ENCODE measurements at places on chromosomes 12 and 14.

DNA sequence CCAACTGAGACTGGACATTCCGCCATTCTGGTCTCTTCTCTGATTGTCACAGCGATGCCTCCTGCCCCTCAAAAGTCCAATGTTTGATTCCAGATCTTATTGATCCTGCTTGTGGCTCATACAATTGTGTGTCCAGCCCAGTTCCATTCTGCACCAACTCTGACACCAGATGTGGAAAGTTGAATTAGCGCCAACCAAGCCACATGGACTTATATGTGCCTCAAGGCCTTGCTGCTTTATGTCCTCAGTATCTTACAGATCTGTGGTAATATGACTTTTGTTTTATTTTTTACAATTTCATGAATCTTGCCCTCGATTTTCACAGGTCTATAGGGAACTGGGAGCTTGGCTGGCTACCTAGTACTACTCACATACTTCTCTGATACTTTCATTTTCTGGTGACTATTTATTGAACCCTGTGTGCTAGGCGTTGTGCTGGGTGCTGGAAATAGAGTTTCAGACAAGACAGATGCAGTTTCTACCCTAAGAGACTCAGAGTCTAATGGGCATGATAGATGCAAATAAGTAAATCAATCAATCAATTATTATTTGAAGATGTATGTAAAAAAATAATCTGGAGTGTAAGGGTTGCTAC lies 472.0 kb downstream of the TMTC2 start:
- DNase-seq: no peak

DNA sequence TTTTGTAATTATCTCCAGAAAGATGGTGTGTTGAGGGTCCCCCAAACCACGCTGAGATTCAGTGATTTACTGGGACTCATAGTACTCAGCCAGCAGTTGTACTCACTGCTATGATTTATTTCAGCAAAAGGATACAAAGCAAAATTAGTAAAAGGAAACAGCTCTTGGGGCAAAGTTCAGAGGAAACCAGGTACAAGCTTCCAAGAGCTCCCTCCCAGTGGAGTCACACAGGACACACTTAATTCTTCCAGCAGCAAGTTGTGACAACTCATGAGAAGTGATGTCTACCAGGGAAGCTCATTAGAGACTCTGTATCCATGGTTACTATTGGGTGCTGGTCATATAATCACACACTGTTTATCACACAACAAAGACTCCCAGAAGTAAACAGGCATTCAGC lies 38.7 kb downstream of the TTC8 start:
- no peak for DNase-seq

GRCh38 chr12:117485984-117486839 lies 124.8 kb upstream of the NOS1 start:
- no peak for DNase-seq

DNA sequence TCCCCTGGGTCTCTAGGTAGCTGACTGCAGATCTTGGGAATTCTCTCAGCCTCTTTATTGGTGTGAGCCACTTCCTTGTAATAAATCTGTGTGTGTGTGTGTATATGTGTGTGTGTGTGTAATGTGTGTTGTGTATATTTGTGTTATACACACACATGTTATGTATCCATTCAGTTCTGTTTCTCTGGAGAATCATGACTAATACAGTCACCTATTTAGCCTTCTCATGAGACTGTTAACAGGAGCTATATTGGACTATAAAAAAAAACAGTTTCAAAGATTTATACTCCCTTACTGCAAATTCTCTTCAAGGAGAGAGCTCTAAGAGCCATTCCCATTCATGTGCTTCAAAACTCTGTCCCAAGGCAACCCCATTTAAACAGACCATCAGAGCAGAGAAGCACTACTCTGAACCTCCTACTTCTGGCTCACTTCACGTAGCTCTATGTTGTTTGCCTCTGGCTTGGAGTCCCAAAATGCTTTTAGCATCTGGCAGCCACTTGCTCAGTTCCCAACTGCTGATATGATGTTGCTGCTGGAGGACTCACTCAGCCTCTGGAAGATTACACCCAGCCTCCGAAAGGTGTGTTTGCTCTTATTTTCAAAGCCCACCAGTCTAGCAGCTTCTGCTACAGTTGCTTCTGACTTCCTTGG lies 48.7 kb upstream of the KITLG start:
- DNase-seq: no peak

DNA sequence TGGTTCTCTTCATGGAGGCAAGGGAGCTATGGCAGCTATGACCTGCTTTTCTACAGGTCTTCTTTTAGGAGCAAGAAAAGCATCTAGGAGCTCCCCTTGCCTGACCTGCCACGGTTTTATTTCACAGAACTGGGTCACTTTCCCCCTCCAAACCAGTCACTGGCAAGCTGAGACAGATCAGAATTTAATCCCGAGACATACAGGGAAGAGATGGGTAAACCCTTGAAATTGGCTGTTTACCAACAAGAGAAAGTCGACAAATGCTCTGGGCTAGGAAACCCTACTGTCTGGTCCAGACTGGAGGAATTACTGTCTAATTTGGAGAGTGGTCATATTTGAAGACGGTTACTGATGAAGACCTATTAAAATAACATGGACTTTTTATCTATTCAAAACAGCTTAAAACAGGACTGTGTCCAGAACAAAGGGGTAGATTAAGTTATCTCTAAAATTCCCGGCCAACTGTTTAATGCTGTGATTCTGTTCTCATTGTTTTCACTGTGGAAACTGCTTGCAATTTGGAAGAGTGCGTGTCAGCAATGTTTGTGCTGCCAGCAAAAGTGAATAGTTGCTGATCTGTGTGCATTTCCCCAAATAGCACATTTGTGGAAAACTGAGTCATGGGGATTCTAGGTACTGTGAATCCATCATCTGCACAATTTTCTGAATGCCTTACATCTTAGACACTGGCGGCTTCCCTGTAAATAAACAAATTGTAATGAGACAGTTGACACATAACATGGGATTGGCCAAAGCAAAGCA lies 73.4 kb upstream of the EEA1 start:
- DNase-seq: no peak

DNA sequence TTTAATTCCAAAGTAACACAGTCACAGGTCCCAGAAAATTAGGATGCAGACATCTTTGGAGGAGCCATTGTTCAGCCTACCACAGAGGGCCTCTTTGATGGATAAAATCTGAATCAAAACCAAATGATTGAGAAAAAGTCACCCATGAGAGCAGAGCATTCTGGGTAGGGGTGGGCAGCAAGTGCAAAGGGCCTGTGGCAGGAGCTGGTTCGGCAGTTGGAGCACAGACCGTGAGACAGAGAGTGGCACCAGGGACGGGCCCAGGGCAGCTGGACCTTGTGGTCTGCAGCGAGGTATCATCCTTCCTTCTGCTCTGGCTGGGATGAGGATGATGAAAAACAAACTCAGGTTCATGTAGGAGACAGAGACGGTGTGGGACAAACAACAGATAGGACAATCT lies 18.0 kb downstream of the UBC start:
- DNase-seq: no peak

DNA sequence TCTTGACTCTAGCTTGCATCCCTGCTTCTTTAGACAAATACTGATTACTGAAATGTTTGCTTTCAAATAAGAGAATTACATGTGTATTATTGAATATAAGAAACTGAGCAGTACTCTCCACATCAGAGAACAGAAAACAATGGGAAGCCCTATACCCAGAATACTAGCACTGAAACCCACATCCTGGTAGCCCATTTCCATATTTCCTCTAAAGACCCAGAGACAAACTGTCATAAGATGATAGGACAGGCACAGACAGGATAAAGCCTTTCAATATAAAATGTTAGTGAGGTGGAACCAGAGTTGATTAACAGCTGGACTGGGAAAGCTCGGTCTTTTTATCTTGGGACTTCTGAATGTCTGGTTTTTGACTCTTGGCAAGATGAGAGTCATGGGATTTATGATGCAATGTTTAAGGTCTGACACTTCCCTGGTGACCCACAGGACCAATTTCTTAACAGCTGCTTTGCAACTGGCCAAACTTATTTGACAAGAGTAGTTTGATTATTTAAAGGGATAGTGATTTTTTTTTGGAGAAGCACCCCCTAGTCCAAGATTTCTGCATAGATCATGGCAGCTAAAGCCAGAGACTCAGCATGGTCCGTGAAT lies 166.9 kb upstream of the ATXN7L3B start:
- no peak for DNase-seq

DNA sequence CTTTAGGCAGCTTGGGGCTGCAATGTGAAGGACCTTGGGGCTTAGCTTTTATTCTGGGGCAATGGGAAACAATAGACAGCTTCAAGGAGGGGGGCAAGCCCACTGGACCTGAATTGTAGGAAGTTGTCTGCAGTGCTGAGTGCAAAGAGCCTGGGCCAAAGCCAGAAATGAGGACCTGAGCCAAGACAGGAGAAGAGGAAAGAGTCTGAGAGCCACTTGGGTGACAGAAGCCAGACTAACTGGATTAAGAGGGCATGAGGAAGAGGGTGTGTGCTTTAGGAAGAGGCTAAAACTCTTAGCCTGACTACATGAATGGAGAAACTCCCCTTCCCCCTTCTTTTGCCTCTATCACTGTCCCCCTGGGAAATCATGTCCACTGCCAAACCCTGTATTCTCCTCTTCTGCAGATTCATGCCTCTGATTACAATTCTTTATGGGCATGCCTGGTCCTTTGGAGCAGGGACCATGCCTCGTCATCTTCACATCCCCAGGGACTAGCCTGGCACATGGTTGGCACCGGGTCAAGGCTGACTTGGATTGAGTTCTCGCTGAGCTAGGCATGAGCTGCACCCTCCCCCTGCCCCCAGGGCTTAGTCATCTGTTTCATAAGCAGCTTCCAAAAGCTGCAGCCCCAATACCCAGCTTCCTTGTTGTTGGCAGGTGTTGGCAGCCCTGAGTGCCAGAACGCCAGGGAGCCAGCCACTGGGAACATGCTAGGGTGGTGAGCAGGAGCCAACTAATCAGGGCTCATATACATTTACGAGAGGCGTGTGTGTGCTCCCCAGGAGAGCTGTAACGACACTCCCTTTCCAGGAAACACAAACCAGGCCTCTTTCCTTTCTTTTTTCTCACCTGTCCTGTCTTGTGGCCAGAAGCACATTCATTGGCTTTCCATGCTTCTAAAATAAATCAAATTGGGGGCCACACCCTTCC lies 27.7 kb upstream of the JDP2 start:
- peak; percentile 26 for DNase-seq

- DNase-seq: no peak
Observed at GRCh38 chr12:71872972-71873371, 33.4 kb downstream of the TBC1D15 start.

- DNase-seq: no peak
Observed at GRCh38 chr12:114311974-114312373, 94.0 kb downstream of the TBX5 start.

DNA sequence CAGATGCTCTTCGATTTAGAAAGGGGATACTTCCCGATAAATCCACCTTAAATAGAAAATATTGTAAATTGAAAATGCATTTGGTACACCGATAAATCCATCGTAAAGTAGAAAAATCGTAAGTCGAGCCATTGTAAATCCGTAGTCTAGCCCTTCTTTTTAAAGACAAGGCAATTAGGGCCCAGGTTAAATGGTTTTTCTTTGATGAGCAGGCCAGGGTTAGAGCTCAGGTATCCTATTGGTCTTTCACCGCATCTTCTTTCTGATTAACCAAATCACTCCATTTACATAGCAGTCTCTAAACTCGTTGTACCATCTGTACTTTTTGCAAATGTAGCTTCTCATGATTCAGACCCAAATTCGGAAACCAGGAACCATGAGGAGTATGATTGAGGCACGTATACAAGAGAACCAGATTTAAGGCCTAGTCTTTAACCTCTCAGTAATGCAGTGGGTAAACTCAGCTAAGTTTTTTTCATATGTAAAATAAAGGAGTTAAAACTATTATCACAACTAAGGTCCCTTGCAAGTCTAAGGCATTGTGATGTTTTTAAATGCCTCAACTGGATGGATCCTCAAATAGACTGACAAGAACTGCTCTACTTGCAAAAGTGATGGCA lies 2.2 kb upstream of the YAF2 start:
- DNase-seq: no peak

GRCh38 chr12:77357655-77358054 lies 292.3 kb upstream of the E2F7 start:
- DNase-seq: no peak

- DNase-seq: no peak
Observed at GRCh38 chr12:82698708-82699564, 12.2 kb downstream of the TMTC2 start.
